ENCODE measurements at places on chromosomes 6 and 20.

DNA sequence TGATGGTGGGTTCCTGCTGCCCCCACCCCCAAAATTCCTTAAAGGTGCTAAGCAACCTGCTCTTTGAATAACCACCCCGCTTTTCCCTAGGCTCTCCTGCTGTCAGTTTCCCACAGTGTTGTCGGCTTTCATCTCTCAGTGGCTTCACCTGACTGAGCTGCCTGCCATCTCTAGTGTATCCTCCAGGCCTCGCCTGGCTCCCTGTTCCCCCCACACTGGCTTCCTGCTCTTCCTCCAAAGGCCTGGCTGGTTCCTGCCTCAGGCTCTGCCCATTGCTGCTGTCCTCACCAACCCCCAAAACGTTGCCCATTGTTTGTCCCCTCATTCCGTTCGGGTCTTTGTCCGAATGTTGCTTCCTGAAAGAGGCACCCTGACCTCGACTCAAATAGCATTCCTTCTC, 93.8 kb upstream of the POPDC3 start:
- DNase-seq, result no peak

DNA sequence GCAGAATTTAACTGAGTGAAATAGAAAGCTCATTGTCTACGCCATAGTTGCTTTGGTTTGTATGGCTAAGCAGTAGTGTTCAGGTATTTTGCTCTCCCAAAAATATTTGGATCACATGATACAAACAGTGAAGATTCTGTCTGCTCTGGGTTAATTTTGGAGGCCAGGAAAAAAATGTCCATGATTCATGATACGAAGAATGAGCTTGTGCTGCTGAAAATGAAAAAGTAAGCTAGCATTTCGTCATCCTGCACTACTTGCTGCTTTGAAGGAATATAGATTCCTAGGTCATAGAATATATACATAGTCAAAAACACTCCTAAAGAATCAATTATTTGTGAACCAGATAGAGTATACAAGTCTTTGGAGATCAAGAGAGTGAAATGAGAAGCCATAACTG, 8.3 kb downstream of the WRNIP1 start:
- no peak for DNase-seq

- peak; percentile 61 for DNase-seq
Measured at GRCh38 chr6:148760568-148761526, 14.0 kb downstream of the UST start.

DNA sequence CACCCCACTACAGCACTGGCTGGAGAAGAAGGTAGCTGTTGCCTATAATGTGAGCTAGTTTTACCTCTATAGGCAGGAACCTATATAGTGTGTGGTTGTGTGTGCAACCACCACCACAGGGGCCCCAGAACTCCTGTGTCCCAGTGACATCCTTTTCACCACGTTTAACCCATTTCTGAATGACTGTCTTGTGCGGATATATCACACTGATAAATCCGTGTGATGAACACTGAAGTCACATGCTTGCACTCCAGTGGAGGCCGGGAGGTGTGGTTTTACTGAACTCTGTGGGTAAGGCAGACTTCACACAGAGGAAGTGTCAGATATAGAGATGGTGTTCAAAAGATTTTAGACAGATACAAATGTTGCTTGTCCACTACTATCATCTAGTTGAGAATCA, 32.5 kb downstream of the SDHAF4 start:
- DNase-seq, result peak; percentile 7

GRCh38 chr20:44644667-44645131, 6.8 kb downstream of the ADA start:
- DNase-seq, result peak; percentile 48

DNA sequence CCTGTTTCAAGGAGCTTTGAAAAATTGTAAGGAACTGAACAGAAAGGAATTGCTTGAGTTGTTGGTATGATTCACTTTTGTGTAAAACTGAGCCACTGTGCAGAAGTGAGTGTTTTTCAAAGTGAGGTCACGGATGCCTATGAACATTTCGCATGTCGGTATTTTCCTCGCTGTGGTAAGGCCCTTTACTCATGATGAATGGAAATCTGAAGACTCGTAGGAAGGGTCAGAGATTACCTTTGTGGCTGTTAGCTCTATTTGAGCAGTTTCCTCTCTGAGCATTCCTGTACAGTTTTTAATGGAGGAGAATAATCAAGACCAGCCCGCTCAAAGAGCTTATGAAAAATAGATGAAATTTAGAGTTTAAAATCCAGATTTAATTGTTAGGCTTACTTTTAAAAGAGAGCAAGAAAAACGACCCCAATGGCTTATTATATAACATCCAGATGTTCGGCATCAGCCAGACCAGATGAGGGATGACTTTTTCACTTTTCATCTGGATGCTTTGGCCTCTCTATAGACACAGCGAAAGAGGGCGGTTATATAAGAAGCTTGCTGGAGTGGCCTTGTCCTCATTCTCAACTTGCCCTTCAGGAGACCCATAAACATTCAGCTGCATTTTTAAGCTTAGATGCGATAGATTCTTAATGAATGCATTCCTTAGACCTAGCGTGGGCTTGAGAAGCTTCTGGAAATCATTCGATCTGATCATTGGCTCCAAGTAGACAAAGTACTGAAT, 99.5 kb downstream of the CD83 start:
- no peak for DNase-seq

DNA sequence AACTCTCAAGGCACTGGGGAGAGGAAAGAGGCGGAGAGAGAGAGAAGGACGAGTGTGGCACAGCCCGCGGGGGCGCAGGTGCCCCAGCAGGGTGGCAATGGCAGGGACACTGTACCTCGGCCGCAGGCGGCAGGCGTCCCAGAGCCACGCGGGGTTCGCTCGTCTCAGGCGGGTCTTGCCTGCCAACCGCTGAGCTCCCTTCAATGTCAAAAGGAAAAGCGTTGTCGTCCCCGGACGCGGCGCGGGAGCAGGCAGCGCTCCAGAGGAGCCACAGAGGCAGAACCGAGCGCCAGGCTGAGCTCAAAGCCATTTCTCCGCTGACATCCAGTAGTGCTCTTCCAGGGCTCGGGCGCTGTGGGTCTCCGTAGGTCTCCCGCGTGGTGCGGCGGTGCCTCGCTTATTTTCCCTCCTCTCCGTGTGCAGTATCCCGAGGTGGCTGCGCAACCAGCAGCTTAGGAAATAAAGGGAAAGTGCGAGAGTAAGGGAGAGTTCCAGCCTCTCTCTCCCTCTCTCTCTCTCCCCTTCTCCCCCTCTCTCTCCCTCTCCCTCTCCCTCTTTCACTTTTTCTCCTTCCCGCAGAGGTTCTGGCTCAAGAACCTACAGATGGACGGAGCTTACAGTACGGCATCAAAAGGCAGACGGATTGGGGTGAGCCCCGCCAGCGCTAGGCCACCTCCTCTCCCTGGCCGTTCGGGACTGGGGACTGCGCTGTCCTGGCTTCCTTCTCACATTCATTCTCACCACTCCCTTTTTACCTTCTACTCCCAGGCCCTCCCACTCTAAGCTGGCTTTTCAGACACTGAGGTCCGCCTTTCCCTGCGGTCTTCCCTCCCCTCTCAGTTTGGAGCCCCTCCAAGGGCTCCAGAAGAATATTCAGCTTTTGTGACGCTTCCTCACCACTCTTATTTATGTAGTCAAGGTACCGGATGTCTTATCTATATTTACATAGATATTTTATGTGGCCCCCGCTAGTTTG, at the start of gene LAMA4:
Gene LAMA4 (minus strand): TSS at position 727 of the 976 bp plus-strand sequence. CDS start 417 bp downstream, at position 310.
- DNase-seq, result peak; percentile 46

DNA sequence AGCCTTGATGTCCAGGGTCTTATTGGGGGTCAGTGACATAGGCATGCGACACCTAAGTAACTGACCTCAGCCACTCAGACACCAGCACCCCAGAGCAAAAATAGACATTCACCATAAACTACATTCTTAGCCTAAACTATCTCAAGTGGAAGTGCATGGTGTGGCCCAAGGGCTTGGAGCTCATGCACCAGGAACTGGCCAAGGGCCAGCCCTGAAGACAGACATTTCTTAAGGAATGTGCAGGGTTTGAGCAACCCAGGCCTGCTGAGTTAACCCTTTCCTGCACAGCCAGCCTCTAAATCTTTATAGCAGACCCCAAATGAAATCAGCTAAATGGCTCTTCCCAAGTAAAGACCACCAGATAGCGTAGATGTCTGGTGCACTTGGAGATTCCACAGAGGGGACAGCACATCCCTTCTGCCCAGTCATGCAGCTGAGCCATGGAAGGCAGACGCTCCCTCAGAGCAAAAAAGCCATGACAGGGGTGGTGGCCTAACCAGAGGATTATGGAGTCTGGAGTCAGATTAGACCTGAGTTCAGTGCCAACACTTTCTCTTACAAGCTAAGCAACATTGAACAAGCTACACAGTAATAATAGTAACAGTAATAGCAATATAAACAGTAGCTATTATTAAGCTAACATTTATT, 222.6 kb downstream of the ZMYND8 start:
- no peak for DNase-seq

DNA sequence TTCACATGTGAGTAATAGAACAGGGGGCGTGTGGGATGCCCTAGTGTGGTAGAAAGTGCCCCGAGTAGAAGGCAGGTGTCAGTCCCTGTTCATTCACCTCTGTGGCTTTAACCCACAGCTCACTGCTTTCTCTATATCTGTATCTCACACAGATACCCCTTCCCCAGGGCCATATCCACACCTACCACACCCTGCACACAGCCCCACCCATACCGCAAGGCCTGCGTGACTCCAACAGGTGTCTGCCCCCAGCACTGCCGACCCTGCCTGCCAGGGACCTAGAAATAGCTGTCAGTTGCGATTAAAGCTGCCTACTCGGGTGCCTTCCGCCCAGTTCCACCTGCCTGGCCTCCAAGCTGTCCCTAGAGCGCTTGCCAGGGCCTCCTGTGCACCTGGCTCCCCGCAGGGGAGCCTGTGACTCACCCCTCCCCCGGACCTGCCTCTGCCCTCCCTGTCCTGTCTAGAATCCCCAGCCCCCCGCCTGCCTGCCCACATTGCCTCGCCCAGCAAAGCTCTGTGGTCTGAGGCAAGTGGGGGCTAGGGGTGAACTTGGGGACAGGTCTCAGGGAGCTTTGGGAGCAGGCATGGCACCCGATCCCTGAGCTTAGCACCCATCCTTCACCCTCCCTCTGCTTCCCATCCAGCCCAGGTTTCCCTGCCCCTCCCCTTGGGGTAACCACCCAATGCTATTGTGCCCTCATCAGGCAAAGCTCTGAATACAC, 38.3 kb upstream of the ID1 start:
- no peak for DNase-seq

- no peak for DNase-seq
Measured at GRCh38 chr6:9225441-9225871, 790.1 kb upstream of the SLC35B3 start.

DNA sequence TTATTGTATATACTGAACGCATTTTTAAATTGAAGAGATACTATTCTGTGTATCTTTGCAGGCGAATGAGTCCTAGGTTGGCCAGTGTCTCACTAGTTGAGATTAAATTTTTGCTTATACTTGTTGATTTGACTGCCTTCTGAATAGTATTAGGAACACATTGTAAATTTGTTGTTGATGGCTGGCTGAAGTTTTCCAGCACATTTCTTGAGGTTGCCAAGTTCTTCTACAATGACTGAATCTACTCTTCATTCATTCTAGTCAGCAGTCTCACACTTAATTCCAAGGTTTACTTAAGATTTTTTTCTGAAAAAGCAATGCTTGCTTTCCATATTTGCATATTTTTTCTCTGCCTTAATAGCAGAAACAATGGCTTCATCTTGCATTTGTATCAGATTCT, 151.7 kb downstream of the ZFAND3 start:
- no peak for DNase-seq

DNA sequence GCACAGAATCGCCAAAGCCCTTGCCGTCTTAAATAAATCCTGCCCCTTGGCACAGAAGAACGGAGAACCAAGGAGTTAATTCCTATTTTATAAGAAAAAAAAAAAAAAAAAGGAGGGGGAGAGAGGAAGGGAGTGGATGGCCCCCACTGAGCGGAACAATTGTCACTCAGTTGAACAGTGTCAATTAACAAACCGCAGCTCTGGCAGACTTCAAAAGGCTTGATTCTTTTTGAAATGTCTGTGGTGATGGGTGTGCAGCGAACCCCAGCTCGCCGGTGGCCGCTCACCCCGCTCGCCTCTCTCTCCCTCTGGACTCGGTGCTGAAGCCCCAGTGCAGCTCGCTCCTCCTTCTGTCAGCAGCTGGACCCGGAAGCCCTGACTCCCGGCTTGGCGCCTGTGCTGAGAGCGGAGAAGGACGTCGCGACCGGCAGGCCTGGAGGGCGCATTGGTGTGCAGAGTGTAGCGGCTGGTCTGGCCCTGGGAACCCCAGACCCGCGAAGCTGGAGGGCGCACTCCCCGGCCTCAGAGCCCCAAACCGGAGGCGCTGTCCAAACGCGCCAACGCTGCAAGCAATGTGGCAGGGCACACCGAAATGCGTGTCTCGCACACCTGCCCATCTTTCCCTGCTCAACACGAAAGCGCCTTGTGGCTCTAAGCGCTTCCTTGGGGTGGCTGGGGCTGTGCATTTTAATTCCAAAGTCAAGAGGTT, 3.4 kb downstream of the LINC00237 start:
- DNase-seq, result peak; percentile 49

- no peak for DNase-seq
Measured at GRCh38 chr6:49676671-49677281, 36.6 kb downstream of the CRISP2 start.

DNA sequence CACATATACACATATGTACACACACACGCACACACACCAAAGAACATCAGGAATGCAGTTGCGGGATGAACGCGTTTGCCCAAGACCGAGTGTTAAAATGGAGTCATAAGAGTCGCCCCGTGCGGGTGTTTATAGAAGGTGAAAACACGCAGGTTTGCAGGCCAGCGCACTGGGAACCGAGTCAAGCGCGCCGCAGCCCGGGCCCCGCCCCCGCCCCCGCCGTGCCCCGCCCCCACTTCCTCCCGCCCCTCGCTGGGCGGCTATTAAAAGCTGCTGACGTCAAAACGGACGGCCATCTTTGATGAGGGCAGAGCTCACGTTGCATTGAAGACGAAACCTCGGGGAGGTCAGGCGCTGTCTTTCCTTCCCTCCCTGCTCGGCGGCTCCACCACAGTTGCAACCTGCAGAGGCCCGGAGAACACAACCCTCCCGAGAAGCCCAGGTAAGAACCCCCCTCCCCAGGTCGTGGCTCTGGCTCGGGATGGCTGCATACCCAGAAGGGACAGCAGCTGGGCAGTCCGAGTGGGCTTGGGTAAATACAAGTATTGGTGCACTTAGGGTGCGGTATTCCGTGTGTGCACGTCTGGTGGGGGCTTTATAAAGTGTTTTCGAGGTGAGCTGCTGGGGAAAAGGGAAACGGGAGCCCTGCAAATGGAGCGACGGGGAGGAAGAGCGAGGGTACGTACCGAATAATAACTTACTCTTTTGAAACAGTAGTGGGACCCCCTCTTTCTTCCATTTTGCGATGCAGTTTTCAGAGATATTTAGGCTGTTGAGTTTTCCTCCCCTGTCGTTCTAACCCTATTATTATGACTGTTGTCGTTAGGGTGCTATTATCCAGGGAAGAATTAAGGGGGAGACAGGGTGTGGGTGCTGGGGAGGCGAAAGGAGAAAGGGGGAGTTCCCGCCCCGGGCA, at the start of gene SNAP25:
Gene SNAP25 (plus strand): TSS at position 295 of the 916 bp plus-strand sequence. CDS start 56,662 bp downstream, outside the sequence.
- DNase-seq, result peak; percentile 56

- DNase-seq, result no peak
Measured at GRCh38 chr20:8187740-8188139, 55.7 kb downstream of the PLCB1 start.

- DNase-seq, result no peak
Measured at GRCh38 chr20:54914995-54915394, 439.6 kb downstream of the DOK5 start.

Data from stimulated activated CD4-positive, alpha-beta T cell treated with anti-CD3 and anti-CD28 coated beads, Interleukin-15, amount 100 ng/mL, for 24 hours (primary cell).